T-cell (primary cell): ENCODE measurements at places on chromosomes 16 and 17.
A peak's percentile ranks its signal among the peaks of the same experiment; 100 is the strongest.

DNA sequence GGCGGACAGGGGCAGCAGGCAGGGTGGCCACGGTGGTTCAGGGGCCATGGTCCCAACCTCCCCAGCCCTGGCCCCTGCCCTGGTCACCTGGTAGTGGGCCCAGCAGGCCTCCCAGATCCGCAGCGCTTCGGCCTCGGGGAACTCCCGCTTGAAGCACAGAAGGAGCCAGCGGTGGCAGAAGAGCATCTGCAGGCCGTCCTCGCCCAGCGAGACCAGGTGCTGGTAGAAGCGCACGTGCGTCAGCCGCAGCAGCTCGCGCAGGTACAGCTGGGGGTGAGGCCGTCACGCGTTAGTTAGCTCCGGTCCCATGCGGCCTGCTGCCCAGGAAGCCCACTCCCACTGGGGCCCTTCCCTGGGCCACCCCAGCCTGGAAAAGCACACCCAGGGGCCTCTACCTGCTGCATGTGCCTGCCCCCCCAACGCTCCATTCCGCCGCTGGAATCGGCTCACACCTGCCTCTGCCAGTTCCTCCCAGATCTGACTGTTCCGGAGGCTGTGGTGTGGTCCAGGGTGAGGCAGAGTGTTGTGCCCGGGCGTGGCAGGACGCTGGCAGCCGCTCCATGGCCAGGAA lies 90.8 kb downstream of the TBC1D16 start:
- no peak for DNase-seq

- DNase-seq = no peak
Observed at GRCh38 chr17:74649909-74650308, 26.4 kb upstream of the CD300E start.

GRCh38 chr17:44599298-44600175 lies 42.3 kb downstream of the FZD2 start:
- DNase-seq = no peak

DNA sequence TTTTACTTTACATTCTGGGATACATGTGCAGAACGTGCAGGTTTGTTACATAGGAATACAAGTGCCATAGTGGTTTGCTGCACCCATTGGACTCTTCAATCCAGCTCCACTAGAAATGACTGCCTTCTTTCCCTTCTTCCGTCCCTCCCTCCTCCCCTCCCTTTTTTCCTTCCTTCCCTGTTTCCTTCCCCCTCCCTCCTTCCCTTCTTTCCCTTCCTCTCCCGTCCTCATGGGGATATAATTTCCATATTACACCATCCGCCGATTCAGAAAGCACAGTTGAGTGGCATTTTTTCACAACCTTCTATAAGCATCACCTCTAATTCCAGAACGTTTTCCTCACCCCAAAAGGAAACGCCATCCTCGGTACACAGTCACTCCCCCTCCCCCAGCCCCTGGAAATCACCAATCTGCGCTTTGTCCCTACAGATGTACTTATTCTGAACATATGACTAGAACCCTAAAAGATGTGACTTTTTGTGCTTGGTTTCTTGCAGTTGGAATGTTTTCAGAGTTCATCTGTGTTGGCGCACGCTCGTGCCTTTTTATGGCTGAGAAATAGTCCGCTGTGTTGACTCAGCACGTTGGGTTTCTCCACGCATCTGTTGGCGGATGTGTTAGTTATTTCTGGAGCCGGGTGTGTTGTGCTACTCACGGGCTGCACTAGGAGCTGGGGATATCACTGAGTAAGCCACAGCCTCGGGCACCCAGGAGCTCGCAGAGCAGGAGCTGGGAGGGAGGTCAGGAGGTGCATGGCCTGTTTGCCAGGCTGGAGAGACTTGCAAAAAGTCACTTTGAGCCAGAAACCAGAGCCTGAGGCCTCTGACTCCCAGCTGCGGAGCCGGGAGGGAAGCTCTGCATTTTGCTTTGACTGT lies 336.4 kb downstream of the SEC14L1 start:
- DNase-seq = no peak

- DNase-seq = peak; percentile 56
Observed at GRCh38 chr16:10964891-10965326, 20.5 kb downstream of the CLEC16A start.

- no peak for DNase-seq
Observed at GRCh38 chr17:28018439-28019070, 23.9 kb upstream of the NLK start.

- DNase-seq = no peak
Observed at GRCh38 chr17:67372751-67373150, 4.3 kb upstream of the PITPNC1 start.

DNA sequence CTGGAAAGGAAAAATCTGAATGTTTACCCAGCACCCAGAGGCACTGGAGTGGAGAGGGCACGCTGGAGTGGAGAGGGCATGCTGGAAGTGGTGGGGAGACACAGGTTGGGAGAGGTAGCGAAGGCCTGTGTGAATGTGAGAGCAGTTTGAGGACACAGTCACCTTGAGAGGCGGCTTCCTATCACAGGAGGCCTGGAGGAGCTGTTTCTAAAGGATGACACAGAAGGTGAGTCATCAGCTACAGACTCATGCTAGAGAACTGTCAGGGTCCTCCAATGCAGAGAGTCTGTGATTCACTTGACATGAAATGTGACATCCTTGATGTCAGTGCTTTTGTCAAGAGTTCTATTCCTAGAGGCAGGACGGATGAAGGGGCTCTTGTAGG lies 13.8 kb downstream of the CTRL start:
- no peak for DNase-seq

GRCh38 chr16:78448658-78449271 lies 349.3 kb downstream of the WWOX start:
- DNase-seq = no peak

- no peak for DNase-seq
Observed at GRCh38 chr16:67128887-67129286, 19.1 kb downstream of the PHAF1 start.

GRCh38 chr16:49010879-49011278 lies 270.8 kb downstream of the CBLN1 start:
- no peak for DNase-seq

GRCh38 chr16:49724774-49725173 lies 131.1 kb downstream of the ZNF423 start:
- no peak for DNase-seq

DNA sequence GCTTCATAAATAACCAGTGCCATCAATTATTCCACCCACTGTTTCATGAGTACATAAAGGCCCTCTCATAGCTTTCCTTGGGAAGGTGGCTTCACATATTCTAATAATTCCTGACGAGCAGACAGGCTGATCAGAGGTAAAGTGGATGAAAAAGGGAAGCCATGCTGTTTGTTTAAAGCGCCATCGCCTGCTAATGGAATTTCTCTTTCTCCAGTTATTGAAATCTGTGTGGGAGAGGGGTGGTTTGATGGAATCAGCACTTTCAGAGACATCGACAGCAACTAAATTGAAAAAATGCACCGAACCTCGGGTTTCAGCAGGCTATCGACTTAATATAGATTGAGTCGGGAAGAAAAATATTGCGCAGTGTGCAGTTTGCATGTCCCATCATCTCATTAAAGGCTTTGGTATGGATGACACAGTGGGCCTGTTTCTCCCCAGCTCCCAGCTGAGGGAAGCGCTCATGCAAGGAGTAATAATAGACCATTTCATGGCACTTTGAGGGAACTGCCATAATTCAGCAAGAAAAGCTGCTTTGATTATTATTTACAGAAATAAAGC lies 472.1 kb downstream of the RBFOX1 start:
- no peak for DNase-seq

DNA sequence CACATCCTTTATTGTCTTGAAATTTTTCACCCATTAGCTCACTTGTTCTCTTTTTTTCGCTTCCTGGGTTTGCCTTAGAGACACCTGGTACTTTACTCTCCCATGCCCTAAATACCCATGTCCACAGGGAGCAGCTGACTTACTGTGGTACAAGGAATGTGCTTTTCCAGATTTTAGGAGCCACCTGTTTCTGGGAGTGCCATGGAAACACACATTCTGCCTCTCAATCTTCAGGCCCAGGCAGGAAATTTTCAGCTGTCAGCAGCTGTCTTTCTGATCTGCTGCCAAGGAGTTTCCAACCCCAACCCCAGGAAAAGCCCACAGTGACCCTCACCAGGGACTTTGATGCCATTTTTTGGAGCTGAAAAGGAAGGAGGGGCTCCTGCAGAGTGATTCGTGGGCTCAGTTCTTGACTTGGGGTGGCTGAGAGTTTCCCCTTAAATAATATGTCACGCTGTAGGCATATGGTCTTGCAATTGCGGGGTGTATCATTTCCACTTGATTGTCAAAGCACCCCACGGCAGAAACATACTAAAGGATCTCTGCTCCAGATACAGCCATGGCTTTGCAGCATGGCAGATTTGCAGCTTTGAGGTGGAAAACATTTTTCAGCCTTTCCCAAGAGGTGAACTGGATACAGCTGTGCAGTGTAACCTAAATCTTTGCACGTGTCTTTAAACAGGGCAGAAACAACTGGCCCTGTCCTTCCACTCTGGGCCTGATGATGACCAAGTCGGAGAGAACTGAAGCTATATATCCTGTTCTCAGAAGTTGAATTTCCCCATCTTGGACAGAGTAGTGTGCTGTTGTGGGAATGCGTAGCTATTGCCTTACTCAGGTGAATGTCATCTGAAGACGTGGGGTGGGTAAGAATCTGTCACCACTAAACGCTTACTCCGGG lies 19.2 kb downstream of the RBFOX1 start:
- no peak for DNase-seq

DNA sequence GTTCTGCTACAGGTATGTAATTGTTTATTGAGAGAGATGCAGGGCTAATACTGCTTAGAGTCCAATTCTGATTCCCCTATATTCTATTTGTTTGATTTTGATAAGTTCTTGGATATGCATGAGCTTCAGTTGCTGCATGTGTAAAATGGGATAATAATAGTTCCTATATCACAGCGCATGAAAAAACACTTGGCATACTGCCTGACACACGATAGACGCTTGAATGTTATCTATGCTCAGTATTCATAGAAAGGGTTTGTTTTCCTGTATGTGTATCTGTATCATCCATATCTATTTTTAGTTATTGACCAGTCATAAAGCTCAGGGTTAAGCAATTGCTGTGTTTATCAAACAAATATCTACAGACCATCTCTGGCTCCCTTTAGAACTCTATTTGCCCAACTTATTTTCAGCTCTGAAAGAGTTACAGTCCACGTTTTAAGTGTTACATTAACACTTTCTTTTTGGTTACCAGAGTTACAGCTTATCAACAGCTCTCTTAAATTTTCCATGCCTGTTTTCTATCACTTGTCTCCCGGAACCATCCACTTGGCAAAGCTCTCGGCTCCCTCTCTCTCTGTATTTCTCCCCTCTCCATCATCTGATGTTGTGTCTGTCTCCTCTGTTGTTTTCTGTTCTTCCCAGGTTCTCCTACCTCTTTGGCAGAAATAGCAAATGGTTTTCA lies 334.8 kb downstream of the CBLN1 start:
- no peak for DNase-seq

DNA sequence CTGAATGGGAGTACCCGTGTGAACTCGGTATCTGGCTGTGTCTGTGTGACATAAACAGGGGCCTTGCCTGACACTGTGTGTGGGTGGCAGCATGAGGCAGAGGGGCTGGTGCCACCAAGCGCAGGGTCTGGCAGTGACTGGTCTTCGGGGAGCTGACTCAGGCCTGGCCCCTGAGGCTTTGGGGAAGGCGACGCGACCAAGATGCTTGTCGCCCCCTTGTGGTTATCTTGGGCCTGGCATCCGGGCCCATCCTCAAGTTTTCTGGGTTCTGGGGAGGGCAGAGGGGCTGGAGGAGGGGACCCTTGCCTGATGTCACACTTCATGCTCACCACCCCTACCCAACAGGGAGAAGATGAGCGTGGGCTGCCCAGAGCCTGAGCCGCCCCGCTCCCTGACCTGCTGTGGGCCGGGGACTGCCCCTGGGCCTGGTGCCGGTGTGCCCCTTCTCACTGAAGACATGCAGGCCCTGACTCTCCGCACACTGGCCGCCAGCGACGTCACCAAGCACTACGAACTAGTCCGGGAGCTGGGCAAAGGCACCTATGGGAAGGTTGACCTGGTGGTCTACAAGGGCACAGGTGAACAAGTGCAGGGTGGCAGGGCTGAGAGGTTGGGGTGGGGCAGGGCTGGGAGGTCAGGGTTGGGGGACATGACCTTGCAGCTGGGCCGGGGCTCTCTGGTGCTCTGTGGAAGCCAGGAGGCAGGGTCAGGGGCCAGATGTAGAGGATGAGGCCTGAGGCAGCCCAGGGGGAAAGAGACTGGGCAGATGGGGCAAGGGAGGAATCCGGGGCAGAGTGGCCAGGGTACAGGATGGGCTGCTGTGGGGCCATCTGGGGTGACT lies 24.9 kb downstream of the SBK1 start:
- DNase-seq = peak; percentile 52

- no peak for DNase-seq
Observed at GRCh38 chr17:81338274-81339190, 43.4 kb upstream of the SLC38A10 start.

DNA sequence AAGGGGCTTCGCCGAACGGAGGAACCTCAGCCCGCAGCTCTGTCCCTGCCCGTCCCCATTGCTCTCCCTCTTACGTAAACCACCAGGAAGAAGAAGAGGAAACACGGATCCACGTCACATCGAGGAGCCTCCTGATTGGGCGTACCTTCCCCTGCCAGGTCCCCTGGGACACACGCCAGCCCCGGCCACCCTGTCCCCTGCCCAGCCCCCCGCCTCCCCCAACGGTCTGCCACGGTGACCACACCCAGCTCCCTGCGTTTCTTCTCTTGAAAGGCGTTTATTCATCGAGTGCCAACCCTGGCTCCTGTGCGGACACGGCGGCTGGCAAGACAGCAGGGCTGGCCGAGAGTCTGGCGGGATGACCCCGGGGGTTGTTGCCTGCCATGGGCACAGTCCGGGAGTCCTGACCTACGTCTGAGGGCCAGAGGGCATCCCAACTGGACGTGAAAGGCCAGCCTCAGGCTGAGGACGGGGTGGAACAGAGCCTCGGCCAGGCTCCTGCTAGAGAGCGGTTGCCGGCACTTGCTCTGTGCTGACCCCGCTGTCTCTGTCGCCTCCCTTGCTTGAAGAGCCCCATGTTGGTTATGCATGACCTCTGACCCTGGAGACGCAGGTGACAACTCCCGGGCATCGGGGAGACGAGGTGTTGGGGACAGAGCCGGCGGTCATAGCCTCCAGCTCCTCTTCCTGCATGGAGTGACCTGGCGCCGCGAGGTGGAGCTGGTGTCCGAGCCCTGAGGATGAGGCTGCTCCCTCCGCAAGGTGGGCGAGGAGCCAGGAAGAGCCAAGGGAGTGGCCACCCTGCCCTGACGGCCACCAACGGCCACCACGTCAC lies 40.5 kb upstream of the ACSF3 start:
- no peak for DNase-seq

GRCh38 chr17:48129981-48130380 lies 22.4 kb downstream of the SNX11 start:
- DNase-seq = no peak
